ENCODE measurements at places on chromosomes 13 and 19.
A peak's percentile ranks its signal among the peaks of the same experiment; 100 is the strongest.

GRCh38 chr13:27919934-27920676 lies at the start of gene PDX1:
PDX1 (plus strand) TSS chr13:27920000; CDS start chr13:27920139, 139 bp downstream.
- peak; percentile 46 for DNase-seq

DNA sequence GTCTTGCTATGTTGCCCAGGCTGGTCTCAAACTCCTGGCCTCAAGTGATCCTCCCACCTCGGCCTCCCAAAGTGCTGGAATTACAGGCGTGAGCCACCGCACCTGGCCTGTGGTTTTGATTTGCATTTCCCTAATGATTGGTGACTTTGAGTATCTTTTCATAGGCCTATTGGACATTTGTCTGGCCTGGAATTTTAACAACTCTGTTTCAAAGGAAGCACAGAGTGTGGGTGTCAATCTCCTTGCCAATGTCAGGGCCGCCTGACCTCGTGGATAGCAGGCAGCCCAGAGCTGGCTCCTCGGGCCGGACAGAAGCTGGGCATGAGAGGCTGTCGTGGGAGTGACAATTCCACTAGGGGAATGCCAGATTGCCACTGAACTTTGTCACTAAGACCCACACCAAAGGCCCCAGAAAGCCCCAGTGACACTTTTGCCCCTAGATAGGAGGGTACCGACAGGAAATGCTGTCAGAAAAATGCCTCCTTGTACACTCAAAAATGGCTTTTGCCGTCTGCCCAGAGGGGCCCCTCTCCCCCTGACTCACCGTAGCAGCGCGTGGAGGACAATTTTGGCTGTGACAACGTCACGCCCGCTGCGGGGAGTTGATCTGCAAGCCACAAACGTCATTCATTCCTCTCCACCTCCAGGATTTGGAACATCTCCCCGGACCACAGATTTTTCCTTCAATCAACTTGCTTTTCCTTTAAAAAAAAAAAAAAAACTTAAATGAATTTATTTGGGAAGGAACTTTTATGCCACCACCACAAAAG lies 11.7 kb upstream of the ADGRE5 start:
- no peak for DNase-seq

GRCh38 chr19:23365222-23365621 lies 30.0 kb downstream of the ZNF91 start:
- no peak for DNase-seq

- no peak for DNase-seq
Observed at GRCh38 chr19:4310247-4311121, 6.1 kb downstream of the FSD1 start.

GRCh38 chr13:43061496-43062280 lies 38.3 kb downstream of the DNAJC15 start:
- DNase-seq: no peak
